Activated CD4-positive, alpha-beta T cell treated with anti-CD3 and anti-CD28 coated beads, Interleukin-2, amount 50 U/mL, for 1 hour (primary cell): ENCODE measurements at places on chromosomes 5 and 9.

DNA sequence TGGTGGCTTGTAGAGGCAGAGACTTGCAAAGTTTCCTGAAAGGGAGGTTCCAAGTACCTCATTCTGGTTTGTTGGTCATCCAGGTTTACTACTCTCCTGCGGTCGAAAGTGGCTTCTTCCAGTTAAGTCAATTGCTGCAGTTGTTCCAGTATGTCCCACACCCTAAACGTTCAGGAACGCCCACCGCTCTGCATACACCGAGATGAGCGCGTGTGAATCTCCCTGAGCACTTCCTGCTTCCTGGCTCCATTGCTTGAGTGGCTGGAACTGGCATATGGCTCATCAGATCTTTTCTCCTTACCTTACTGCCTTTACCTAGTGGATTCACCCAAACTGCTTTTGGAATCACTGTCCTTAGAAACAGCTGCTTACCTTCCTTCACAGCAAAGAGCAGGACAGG is 59.1 kb upstream of the GLIS3 start:
- no peak for DNase-seq

DNA sequence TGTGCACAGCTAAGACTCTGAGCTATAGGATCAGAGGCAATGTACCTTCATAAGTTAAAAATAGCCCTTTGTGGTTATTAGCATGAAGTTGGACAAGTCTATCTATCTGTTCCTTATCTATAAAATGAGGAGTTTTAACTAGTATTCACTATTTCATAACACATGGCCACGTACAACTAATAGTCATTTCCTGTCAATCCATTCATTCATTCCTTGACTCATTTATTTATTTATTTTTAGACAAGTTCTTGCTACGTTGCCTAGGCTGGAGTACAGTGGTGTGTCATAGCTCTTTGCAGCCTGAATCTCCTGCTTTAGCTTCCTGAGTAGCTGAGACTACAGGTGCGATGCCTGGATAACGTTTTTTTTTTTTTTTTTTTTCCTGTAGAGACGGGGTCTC is 92.1 kb downstream of the NR3C1 start:
- DNase-seq: no peak

DNA sequence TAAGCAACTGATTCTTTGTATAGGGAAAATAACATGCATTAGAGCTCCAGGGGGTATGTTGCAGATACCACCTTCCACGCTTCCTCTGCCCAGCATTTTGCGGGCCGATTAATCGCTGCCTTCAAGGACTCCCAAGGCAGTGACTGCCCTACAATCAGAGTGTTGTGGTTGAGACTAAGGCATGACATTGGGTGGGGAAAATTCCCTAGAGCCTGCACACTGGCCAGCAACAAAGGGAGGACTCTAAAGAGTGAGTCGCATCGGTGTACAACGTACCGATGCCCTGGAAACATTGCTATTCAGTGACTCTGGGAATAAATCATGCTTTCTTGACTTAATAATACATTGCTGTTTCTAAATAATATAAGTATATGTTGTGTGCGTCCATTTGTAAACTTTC is 119.7 kb downstream of the ZNF462 start:
- DNase-seq: no peak

GRCh38 chr5:158802941-158803341 is 296.8 kb downstream of the EBF1 start:
- DNase-seq: no peak

DNA sequence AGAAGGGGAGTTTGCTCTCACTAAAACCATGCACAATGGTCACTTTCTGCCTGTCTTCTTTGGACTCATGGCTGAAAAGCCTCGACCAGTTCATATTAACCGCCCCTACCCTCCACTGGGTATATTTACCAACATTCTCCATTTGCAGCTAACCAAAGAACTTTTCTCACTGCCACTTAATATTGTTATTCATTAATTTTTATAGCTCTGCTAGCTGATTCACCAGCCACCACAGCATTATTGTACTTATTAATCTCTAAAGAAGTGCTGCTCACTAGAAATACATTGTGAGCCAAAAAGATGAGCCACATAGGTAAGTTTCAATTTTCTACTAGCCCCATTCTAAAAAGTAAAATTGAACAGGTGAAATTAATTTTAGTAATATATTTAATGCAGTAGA is 33.4 kb upstream of the SMIM32 start:
- DNase-seq: no peak

DNA sequence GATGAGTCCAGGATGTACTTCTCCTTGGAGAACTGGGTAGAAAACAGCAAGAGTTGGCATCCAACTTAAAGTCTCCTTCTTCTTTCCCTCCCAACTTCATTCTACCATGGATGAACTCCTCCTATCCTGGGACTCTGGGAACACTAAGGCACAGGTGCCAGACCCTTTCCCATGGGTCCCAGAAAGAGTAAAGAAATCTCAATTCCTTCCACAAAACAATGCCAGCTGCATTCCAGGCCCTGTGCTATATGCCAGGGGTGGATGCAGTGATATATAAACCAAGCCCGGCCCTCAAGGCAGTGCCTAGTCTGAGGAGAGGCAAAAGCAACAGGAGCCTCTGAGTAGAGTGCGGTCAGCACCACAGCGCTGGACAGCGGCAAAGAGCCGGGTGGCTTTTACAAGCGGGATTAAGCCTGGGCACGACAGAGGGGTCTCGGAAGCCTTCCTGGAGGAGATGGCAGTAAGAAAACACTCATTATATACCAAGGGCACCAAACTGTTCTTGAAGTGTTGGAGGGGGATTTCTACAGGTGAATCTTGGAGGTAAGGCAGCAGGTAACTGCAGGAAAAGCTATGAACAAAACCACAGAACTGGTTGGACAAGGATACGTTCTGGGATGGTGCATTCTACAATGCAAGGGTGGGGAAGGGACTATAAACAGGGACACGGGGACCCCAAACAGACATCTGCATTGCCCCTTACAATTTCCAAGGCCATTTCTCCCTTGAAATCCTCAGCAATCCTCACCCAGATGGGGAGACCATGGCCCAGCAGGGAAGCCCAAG is 16.4 kb upstream of the TOR2A start:
- DNase-seq: no peak

DNA sequence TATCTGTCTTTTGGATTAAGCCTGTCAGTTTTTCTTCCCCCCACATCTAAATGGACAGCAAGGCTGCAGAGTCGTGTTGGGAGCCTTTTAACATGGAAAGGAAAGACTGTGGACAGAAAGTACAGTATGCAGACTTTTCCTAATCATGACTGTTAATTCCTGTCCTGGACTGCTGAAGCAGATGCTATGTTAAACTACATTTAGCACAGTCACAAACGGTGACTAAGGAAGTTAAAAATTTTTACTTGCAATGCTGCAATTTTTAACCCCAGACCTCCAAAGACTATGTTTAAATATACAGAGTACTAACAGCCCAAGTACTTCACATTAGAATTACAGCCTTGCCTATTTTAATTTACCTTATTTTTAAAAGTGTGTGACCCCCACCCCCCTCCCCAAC is 51.8 kb downstream of the ELAVL2 start:
- DNase-seq: no peak

DNA sequence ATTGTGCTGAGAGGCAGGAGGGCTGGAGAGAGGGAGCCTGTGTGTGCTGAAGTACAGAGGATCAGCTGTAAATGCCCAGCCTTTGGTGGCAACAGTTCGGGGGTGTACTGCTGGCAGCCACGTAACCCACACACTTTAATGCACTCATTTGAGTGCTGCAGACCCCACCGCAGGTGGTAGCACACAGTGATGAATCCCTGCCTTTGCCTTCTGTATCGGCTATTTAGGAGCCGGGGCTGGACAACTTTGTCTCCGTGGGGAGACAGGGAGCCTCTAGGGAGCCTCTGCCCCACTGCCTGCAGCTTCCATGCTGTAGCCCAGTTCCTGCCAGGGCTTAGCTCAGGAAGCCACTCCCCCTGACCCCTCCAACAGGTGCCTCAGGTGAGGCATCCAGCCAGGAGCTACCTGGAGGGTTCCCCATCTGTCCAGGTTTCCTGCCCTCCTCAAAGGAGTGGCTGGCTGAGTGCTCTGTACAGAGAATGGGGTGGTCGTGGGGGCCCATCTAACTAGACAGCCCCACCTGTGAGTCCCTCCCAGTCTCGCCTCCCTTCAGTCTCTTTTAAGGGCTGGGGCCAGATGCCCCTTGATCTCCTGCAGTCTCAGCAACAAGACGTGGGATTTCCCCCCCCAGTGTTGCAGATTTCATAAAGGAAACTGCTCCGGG is 44.5 kb downstream of the SECISBP2 start:
- no peak for DNase-seq

DNA sequence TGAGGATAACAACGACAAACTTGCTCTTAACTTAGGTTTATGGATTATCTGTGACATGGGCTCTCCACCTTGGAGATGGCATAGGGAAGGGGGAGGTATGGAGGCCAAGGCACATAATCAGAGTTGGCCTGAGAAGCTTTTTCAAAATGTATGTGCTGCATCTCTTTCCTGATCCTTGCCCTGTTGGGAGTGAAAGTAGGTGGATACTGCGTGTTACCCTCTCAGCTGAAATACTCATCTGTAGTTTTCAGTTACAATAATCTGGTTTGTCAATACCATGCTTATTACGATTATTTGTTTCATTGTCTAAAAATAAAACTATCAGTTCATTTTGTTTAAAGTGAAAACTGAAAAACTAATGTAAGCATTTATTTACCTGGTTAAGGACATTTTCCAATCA is 86.7 kb downstream of the SLC44A1 start:
- no peak for DNase-seq

DNA sequence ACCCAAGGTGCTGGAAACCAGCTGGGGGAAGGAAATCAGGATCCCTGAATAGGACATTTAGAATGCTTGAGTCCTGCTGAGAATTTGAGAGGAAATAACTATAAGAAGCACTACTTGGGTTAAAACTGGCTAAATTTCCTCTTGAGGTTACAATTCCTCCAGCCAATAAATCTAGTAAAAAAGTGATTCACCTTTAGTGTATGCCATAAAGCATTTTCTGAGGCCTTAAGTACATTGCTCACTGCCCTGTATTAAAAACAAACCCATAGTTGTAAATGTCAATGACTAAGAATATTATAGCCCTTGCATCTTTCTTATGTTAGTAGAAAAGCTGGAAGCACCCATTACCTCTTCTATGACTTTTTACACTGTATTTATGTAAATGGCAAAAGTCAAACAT is 634.7 kb upstream of the ARRDC3 start:
- no peak for DNase-seq

- no peak for DNase-seq
These were observed 124.9 kb downstream of the MRPS30 start for GRCh38 chr5:44933686-44934085.

- DNase-seq: no peak
These were observed 280.4 kb downstream of the PSAT1 start for GRCh38 chr9:78577156-78577906.

- DNase-seq: no peak
These were observed 57.0 kb upstream of the ACOT12 start for GRCh38 chr5:81450940-81451339.

DNA sequence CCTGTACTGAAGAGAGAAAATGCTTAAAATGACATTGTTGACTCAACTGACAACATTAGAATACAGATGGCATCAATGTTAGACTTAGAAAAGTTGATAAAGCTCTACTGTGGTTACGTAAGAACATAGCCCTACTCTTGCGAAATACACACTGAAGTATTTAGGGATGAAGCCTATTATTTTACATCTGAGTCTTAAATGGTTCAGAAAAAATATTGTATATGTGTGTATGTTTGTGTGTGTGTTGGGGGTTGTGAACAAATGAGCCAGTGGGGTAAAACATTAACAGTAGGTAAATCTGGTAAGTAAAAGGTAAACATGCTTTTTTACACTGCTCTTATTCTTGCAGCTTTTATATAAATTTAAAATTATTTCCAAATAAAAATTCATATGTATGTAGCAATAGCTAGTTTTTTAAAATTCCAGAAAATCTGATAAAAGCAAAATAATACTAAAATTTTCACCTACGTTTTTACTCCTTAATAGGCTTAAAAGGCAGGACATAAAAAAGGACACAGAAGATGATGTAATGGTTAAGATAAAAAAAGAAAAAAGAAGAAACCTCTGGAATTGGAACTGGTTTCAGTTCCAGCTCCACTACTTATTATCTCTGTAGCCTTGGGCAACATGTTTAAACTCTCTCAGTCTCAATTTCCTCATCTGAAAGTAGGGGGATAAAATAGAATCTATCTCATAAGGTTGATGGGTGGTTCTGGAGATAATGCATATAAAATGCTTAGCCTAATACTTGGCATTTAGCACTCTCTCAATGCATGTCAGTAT is 44.3 kb downstream of the GARNL3 start:
- no peak for DNase-seq

DNA sequence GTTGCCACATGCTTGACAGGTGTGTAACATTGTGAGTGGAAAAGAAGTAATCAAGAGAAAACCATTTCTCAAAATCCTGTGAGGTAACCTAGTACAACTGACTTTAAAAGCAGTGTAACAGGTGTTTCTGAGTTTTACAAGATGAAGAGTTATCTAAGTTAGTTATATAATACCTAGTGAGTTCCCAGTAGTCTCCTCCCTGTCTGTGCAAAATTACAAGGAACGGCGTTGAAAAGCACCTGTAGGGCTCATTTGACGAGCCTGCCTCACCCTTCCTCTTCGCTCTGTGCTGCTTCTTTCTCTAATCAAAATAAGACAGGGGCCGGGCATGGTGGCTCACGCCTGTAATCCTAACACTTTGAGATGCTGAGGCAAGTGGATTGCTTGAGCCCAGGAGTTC is 132.9 kb upstream of the SLC30A5 start:
- no peak for DNase-seq
